ENCODE measurements at places on chromosomes 13 and 19.

- DNase-seq, result no peak
Observed at GRCh38 chr13:113937527-113938180, 36.2 kb downstream of the C13orf46 start.

- peak; percentile 47 for DNase-seq
Observed at GRCh38 chr19:18340190-18340989, at the start of gene PGPEP1. TSS of gene PGPEP1 (plus strand) at chr19:18340598. CDS start at chr19:18340682, 84 bp downstream.

- DNase-seq, result no peak
Observed at GRCh38 chr13:42405665-42406390, 133.9 kb downstream of the AKAP11 start.

DNA sequence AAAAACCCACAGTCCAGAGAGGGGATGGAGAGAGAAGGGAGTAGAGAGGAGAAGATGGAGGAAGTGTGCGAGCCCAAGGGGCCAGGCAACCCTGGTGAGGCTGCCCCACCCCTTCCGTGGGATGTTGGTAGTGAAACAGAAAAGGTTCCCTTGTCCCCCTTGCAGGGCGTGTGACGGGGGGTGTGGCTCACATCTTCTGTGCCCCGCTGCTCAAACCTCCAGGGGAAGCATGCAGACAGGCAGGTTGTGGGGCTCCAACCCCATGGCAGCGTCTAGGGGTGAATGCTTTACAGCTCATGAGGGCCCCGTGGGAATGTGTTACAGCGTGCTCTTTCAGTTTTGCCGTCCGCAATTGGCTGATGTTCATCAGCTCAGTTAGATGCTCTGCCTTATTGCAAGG, 14.7 kb upstream of the EVI5L start:
- no peak for DNase-seq

DNA sequence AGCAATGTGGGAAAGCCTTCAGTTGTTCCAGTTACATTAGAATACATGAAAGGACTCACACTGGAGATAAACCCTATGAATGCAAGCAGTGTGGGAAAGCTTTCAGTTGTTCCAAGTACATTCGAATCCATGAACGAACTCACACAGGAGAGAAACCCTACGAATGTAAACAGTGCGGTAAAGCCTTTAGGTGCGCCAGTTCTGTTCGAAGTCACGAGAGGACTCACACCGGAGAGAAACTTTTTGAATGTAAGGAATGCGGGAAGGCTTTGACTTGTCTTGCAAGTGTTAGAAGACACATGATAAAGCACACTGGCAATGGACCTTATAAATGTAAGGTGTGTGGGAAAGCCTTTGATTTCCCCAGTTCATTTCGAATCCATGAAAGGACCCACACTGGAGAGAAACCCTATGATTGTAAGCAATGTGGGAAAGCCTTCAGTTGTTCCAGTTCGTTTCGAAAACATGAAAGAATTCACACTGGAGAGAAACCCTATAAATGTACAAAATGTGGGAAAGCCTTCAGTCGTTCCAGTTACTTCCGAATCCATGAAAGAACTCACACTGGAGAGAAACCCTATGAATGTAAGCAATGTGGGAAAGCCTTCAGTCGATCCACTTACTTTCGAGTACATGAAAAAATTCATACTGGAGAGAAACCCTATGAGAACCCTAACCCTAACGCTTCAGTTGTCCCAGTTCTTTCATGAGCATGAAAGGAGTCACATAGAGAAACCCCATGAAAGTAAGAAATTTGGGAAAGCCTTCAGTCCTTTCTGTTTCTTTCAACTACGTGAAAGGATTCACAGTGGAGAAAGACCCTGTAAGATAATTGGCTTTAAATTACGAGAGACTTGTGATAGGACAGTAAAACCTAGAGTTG, 20.1 kb downstream of the ZNF627 start:
- peak; percentile 18 for DNase-seq

GRCh38 chr13:91719033-91719432, 320.6 kb downstream of the GPC5 start:
- DNase-seq, result no peak

- no peak for DNase-seq
Observed at GRCh38 chr13:84192125-84192524, 309.9 kb upstream of the SLITRK1 start.

GRCh38 chr19:1774989-1775772, 21.9 kb downstream of the ONECUT3 start:
- no peak for DNase-seq

GRCh38 chr13:42101821-42102585, 53.6 kb downstream of the DGKH start:
- DNase-seq, result no peak

- DNase-seq, result no peak
Observed at GRCh38 chr13:20064128-20064527, 96.7 kb downstream of the GJA3 start.

- no peak for DNase-seq
Observed at GRCh38 chr19:1073956-1074517, 7.1 kb downstream of the ARHGAP45 start.

DNA sequence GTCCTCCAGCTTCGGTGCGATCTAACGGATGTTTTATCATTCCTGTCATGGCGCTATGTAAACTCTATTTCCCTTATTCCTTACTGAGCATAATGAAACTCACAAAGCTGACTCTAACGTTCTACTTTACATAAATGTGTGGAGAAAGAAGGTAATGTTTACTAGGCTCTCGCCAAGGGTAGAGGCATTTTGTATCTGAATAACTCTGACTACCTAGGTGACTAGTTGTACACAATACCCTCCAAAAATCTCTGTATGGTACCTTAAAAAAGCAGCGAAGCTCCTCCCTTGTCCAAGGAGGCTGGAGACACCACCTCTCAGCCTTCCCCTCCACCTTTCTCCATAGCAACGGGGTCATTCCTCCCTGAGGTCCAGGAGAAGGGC, 316 bp upstream of the ZNF530 start:
- DNase-seq, result no peak

GRCh38 chr13:72643311-72643989, 84.0 kb downstream of the MZT1 start:
- peak; percentile 39 for DNase-seq

DNA sequence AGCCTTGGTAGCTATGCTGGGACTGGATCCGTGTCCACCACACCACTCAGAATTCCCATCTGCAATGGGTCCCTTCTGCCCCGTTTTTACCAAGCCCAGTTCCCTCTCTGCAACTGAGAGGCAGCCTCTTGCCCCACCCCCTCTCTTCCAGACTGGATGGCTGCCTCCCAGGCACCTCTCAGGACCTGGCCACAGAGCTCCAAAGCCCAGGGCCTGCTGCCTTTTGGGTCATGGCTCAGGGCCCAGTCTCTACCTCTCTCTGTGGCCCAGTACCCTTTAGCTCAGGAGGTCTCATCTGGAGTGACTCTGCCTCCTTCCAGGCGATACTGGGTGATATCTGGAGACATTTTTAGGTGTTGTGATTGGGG, 10.3 kb upstream of the ZBTB7A start:
- no peak for DNase-seq

GRCh38 chr13:80508031-80508430, 167.1 kb upstream of the SPRY2 start:
- no peak for DNase-seq

DNA sequence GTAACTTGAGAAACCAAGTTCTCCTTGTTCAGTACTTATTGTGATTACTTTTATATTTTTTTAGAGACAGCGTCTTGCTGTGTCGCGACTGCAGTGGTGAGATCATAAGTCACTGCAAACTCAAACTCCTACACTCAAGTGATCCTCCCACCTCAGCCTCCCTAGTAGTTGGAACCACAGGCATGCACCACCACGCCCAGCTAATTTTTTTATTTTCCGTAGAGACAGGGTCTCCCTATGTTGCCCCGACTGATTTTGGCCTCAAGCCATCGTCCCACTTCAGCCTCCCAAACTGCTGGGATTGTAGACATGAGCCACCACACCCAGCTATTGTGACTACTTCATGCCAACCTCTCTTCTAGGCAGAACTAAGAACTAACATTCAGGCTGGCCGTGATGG, 8.3 kb downstream of the C19orf53 start:
- DNase-seq, result no peak

GRCh38 chr13:20136781-20137703, 23.8 kb downstream of the GJA3 start:
- no peak for DNase-seq

DNA sequence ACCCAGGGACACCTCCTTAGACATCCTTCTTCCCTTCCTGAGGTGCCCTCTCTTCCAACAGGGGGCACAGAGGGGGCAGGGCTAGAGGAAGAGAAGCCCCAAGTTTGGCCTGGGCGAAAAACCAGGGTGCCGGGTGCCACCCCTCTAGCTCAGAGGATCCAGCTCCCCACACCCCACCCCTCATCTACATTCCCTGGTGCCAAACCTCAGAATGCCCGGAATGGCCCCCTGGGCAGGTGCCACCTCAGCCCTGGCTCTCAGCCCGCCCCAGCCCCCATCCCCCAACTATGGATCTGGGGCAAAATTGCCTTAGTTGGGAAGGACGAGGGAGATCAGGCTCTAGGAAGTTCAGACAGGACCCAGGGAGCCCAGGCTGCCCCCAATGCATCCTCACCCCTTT, 2.0 kb downstream of the CNN1 start:
- no peak for DNase-seq

GRCh38 chr19:32599736-32600157, 18.8 kb downstream of the PDCD5 start:
- DNase-seq, result peak; percentile 58

All from KBM-7 (cell line).